Esophagus squamous epithelium (tissue), 5 donors: ENCODE measurements at places on chromosomes 12 and 14.

- no peak for DNase-seq
Observed at GRCh38 chr14:57652769-57653168, 159.1 kb upstream of the CCDC198 start.

DNA sequence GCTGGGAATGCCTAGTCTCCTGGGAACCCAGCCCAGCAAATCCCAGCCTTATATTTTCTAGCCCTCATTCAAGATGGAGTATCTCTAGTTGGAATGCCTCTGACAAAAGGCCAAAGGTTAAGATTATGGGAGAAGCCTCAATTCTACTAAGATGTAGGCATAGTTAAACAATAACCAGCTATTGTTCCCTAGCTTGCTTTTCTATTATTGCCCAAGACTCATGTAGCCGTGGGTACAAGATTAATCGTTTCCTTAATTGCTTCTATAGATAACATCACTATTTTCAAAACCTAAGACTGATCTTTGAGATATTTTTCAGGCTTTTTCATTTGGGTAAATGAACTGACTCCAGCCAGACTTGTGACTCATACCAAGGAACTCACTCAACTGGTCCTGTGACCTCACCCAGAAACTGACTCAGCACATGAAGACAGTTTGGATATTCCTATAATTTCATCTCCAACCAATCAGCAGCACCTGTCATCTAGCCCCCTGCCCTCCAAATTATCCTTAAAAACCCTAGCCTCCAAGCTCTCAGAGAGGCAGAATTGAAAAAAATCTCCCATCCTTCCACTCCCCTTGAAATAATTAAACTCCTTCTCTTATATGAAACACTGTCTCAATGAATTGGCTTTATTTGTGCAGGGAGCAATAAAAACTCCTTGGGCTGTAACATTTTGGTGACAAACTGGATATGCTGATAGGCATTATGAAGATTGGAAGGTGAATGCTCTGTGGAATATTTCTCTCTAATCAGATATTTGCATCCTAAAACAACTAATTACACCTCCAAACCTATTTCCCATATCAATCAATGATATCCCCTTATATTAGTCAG, 589.0 kb downstream of the C12orf50 start:
- DNase-seq, result no peak

- no peak for DNase-seq
Observed at GRCh38 chr14:88251650-88252049, 71.4 kb downstream of the KCNK10 start.

- DNase-seq, result no peak
Observed at GRCh38 chr12:92436856-92437255, 265.9 kb upstream of the PLEKHG7 start.

DNA sequence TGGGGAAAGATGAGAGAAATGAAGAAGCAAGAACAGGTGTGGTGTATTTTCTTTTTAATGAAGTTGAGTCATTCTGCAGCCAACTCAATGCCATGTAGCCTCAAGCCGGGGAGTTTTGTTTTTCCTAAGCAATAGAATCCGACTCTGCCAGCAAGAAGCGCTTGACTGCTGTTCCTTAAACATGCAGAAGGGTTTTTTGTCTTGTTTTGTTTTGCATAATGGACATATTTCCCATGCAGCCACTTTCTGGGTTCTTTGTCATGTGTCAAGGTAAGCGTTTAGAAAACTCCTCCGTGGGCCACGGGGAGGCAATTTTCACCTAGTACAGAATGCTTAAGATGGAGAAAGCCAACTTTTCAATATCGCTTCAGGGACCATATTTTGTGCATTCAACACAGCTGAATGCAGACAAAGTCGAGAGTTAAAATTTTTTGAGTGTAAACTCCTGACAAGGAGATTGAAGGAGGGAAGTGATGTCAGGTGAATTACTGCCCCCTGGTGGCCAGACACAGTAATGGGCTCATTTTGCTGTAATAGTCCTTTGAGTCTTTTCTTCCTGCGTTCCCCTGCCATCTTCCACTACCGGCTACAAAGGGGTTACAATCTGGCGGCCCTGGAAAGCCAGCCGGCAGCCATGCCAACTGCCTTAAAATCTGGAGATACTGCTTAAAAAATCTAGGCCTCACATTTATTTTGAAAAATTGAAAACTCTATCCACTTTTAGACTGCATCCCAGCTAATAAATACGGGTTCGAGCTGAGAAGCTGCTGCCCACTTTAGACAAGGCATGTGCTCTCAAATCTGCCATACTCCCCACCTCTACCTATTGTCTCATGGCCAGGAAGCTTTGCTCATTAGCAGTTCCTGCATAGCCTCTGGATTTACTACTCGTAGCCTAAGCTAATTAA, 3.2 kb upstream of the FICD start:
- no peak for DNase-seq

GRCh38 chr12:86660488-86661147, 404.4 kb upstream of the MGAT4C start:
- no peak for DNase-seq

GRCh38 chr14:78157494-78158437, 12.4 kb upstream of the NRXN3 start:
- no peak for DNase-seq
